Amniotic epithelial cell (primary cell): ENCODE measurements at places on chromosomes 1 and 21.

DNA sequence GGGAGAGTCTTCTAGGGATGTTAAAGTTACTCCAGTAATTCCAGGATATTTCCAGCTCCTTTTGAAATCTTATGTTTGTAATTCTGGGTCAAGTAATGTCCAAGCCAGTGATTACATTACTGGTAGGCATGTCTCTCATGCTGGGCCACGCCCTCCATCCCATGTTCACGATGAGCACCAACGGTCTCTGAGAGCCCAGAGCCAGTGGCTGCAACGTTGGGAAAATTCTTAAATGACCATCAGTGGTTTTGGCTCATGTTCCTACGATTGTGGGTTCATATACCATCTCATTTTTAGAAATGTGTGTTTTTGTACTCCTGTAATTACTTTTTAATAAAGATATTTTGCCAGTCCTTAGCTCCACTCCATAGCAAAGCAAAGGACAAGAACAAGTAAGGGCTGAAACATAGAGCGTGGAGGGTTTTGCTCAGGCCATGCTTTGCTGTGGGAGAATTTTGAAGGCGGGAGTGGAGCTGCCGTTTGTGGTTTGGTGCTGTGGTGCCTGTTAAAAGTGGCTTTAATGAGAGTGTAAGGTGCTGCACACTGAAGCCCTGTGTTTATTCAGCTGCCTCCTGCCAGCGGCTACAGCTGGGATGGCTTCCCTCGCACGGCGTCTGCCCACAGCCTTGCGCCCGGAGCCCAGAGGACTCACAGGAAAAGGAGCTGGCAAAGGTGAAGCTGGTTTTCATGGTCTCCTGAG lies 28.9 kb downstream of the VANGL1 start:
- DNase-seq: no peak

GRCh38 chr1:172671591-172671990 lies 12.7 kb downstream of the FASLG start:
- DNase-seq: peak; percentile 76

DNA sequence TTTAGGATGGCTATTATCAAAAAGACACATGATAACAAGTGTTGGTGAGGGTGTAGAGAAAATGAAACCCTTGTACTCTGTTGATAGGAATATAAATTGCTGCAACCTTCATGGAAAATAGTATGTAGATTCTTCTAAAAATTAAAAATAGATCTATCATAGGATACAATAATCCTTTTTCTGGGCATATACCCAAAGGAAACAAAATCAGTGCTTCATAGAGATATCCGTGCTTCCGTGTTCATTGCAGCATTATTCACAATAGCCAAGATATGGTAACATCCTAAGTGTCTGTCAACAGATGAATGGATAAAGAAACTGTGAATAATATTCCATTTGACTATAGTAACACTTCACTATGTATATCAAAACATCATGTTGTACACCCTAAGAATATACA lies 106.7 kb downstream of the MIS18A start:
- DNase-seq: no peak

- DNase-seq: peak; percentile 48
These were observed 76.9 kb downstream of the RGS18 start for GRCh38 chr1:192235127-192235526.

DNA sequence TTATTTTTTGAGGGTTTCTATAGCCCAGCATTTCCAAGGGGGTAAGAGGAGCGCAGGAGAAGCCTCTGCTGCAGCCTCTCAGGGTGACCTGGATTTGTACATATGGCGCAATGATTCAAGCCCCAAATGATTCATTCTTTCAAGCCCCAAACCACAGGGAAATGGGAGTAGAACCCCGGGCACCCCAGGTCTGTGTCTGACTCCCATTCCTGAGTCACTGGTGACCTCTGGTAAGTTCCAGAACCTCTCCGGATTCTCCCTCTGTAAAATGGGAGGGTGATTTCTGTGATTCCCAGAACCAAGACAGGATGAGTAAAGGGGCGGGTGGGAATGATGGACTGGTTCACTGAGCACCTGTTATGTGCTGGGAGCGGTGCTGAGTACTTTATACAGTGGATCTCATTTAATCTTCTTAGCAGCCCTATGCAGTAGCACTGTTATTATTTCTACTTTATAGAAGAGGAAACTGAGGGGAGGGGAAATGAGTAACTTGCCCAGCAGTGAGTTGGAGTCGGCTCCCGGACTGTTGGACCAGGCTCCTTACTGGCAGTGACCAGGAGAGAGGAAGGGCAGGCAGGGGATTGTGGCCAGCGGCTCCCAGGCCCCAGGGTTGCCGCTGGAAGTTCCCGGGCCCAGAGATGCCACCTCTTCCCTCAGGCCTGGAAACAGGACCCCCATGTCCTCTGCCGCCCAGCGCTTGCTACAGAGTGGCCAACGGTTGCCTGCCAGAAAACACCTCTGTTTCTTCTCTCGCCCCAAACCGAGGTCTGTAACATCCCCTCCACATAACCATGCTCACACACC lies 20.3 kb upstream of the SLC26A9 start:
- peak; percentile 96 for DNase-seq

DNA sequence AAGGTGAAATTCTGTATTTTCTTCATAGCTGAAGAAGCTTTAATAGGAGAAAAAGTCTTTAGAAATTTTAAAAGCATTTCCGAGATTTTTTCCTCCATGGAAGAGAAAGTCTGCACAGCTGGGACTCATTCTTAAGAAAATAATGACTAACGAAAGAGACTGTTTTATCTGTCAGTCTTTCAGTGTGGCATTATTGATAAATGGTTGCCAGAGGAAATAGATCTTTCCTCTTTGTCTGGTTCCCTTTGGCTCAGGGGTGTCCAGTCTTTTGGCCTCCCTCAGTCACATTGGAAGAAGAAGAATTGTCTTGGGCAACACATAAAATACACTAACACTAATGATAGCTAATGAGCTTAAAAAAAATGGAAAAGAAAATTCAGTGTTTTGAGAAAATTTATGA lies 49.9 kb downstream of the KDM1A start:
- no peak for DNase-seq

GRCh38 chr21:41897047-41897669 lies 18.0 kb upstream of the PRDM15 start:
- DNase-seq: no peak

GRCh38 chr1:174413632-174414031 lies 34.1 kb upstream of the GPR52 start:
- peak; percentile 42 for DNase-seq

DNA sequence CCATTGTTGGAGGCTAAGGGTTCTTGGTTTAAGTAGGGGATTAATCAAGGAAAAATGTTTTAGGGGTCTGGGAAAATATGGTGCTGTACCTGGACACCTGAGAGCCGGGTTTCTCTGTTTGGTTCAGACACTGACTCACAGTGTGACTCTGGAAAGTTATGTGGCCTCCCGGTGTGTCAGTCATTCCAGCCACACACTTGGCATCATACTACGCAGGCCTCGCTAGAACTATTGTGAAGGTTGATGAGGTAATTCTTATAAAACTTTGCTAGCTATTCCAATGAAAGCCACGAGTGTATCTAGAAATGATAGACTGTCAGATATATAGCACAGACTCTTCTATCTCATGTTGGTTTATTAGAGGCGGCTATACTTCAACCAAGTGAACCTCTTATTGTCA lies 4.8 kb upstream of the CAMSAP2 start:
- DNase-seq: no peak

GRCh38 chr1:42423681-42424080 lies 32.1 kb downstream of the ZMYND12 start:
- no peak for DNase-seq

- DNase-seq: no peak
These were observed 153.3 kb upstream of the SGIP1 start for GRCh38 chr1:66380452-66381212.

- no peak for DNase-seq
These were observed 43.3 kb downstream of the RASAL2 start for GRCh38 chr1:178137238-178137637.
